Stimulated activated CD4-positive, alpha-beta T cell treated with anti-CD3 and anti-CD28 coated beads, Interleukin-4, amount 100 ng/mL, for 4 hours (primary cell): ENCODE measurements at places on chromosomes 1 and 21.

DNA sequence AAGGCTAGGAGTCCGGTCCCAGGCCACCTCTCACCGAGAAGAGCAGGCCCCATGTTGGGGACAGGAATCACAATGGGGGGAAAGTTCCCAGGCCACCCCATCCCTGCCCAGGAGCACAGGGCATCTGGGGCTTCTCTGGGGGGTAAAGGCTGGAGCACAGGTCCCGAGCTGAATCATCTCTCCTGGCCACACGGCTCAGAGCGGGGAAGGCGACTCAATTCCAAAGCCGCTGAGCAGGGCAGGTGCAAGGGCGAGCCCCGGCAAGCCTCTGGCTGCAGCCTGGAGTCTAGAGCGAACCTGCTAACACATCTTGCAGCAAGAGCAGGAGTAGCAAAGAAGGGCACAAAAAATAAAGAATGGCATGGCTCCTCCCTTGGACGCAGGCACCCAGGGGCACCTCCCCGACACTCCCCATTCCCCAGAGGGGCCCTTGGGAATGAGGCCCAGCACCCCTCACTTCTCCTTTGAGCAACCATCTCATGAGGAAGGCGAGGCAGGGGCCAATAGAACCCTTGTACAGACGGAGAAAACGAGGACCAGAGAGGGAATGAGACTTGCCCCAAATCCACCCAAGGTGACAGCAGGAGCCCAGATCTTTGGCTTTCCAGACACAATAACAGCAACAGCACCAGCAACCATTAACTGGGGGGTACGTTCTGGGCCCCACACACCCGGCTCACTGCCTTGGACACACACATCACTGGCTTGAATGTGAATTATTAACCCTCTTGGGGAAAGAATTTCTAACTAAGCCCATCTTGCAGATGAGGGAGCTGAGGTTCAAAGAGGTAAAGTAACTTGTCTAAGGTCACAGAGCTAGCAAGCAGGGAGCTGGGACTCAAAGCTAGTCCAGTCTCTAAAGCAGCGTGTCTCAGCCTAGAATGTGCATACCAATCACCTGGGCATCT is 20.7 kb upstream of the ALDH4A1 start:
- no peak for DNase-seq

- no peak for DNase-seq
Observed at GRCh38 chr1:236608930-236609726, 4.8 kb upstream of the HEATR1 start.

- no peak for DNase-seq
Observed at GRCh38 chr1:10760566-10761502, 35.6 kb downstream of the CASZ1 start.

DNA sequence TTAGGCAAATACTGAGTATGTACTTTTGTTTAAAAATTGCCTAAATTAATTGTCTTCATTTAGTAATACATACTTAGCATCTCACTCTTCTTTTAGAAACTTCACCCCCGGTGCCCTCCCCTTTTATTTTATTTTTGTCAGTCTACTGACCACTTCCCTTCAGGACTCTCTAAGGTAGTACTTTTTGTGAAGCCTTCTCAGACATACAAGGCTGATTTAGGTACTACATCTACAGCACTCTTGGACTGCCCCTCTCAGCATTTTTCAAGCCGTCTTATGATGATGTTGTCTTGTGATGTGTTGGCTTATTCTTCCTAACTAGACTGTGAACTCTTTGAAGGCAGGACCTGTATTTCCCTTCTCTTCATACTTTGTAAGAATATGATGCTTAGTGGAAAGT is 24.7 kb downstream of the RPS6KC1 start:
- DNase-seq, result no peak

GRCh38 chr1:173937062-173937461 is 19.9 kb upstream of the SERPINC1 start:
- DNase-seq, result no peak

- no peak for DNase-seq
Observed at GRCh38 chr1:57576756-57577155, 152.9 kb upstream of the DAB1 start.

DNA sequence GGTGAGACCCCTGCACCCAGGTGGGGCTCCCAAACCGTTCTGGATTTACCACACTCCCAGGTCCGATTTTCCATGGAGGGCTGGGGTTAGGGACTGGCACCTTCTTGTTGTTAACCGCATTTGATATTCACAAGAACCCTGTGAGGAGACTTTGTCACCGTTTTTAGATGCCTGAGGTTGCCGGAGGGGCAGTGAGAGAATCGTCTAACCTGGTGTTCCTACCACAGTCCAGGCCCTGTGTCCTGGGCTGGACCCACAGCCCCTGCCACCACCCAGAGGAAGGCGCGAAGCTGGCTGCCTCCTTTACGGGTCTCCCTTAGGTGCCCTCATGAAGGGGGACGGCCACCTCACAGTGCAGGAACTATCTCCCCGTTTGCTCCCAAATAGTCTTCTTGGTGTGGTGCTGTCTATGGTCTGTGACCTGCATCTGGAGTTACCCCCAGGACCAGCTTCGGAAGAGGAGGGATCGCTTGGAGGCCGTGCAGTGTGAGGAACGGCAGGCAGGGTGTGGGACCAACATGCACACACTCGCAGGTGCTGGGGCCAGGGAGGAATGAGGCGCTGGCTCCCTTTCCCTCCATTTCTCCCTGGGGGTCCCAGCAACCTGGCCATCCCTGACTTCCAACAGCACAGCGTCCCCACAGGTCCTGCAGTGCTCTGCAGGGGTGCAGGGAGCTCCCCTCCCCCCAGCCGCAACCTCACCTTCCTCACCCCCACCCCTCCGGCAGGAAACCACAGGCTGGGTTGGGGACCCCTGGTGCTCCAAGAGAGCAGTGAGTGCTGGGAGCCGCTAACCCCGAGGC is 7.0 kb downstream of the SIM2 start:
- DNase-seq, result no peak

- DNase-seq, result no peak
Observed at GRCh38 chr1:27885621-27886352, 13.4 kb downstream of the THEMIS2 start.

DNA sequence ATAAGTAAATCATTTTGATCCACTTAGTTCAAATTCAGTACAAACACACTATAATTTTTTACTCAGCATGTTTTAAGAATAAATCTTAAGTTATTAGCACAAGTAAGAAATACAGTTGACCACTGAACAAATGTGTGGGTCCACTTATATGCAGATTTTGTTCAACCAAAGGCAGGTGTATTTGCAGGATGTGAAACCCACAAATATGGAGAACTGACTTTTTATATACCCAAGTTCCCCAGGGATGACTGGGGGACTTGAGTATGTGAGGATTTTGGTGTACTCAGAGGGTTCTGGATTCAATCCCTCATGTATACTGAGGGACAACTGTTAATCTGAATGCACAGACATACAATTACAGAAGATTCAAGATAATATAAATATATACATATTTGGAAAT is 25.7 kb upstream of the ERICH3 start:
- no peak for DNase-seq

GRCh38 chr1:29634324-29634723 is 398.0 kb downstream of the PTPRU start:
- DNase-seq, result no peak

- DNase-seq, result no peak
Observed at GRCh38 chr1:12069623-12070244, 6.6 kb downstream of the TNFRSF8 start.

GRCh38 chr1:46399307-46399706 is 5.2 kb downstream of the FAAH start:
- DNase-seq, result no peak

- DNase-seq, result no peak
Observed at GRCh38 chr1:192311281-192311680, 5.5 kb upstream of the RGS21 start.

- DNase-seq, result no peak
Observed at GRCh38 chr21:44379991-44380865, 26.8 kb downstream of the TRPM2 start.

DNA sequence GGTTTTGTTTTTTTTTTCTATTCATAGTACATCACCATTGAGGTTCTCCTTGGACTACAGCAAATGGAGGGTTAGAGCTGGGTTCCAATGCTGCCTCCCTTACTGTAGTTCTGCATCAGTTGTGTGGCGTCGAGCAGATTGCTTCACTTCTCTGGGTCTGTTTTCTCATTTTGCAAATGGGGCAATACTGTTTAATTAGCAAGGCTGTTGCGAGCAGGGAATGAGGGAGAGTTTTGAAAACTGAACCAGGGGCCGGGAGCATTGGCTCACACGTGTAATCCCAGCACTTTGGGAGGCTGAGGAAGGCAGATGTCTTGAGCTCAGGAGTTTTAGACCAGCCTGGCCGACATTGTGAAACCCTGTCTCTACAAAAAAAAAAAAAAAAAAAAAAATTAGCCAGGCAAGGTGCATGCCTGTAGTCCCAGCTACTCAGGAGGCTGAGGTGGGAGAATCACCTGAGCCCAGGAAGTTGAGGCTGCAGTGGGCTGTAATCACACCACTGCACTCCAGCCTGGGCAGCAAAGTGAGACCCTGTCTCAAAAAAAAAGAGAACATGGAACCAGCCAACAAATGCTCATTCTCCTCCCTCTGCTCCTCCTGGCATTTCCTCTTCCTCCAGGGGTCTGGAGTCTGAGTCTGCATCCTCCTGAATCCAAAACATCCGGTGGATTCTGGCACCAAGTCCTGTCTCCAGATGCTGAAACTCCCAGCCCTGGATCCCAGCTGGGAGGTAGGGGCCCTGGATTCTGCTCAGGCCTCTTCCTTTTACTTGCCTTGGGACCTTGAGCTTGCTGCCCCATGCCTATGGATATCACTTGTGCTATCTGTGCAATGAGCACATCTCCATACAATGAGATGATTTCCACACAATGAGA is 3.7 kb upstream of the PLOD1 start:
- DNase-seq, result no peak
